ENCODE measurements at places on chromosomes 3 and 15.

GRCh38 chr3:188788621-188789081 is 383.1 kb upstream of the TPRG1 start:
- no peak overlapping the region for H3K4me3 ChIP-seq
- peaks cover 2% of the 10 kb centered on the region for H3K4me1 ChIP-seq
- no peak overlapping the region for H3K27ac ChIP-seq
- H3K27me3 ChIP-seq: no peaks in the 10 kb centered on the region

GRCh38 chr3:11808231-11808630 is 38.5 kb downstream of the TAMM41 start:
- DNase-seq: no peak
- H3K4me3 ChIP-seq: no peak overlapping the region
- H3K4me1 ChIP-seq: no peaks in the 10 kb centered on the region
- H3K27me3 ChIP-seq: no peaks in the 10 kb centered on the region

GRCh38 chr3:117887901-117888300 is 1146.7 kb downstream of the IGSF11 start:
- no peak overlapping the region for H3K4me3 ChIP-seq
- no peaks in the 10 kb centered on the region for H3K4me1 ChIP-seq
- H3K36me3 ChIP-seq: no peaks in the 10 kb centered on the region
- DNase-seq: no peak
- no peak overlapping the region for H3K27ac ChIP-seq

DNA sequence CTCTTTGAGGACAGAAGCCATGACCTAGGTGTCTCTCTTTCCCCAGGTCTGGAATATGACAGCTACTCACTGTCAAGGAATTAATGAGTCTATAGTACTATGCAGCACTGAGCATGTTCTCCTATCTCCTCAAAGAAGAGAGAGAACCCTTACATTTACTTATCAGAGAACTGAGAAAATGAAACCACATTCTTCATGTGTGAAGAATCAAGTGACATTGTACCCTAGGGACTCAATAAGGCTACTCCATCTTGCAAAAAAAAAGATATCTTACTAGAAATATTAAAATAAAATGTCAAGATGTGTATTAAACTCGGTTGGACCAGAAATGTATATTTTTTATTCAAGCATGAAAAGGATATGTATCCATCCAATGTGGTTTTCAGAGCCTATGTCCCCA is 133.2 kb upstream of the COL8A1 start:
- no peaks in the 10 kb centered on the region for H3K36me3 ChIP-seq
- peaks cover 2% of the 10 kb centered on the region for H3K4me1 ChIP-seq
- no peak overlapping the region for H3K27ac ChIP-seq
- no peak for DNase-seq
- H3K4me3 ChIP-seq: no peak overlapping the region

DNA sequence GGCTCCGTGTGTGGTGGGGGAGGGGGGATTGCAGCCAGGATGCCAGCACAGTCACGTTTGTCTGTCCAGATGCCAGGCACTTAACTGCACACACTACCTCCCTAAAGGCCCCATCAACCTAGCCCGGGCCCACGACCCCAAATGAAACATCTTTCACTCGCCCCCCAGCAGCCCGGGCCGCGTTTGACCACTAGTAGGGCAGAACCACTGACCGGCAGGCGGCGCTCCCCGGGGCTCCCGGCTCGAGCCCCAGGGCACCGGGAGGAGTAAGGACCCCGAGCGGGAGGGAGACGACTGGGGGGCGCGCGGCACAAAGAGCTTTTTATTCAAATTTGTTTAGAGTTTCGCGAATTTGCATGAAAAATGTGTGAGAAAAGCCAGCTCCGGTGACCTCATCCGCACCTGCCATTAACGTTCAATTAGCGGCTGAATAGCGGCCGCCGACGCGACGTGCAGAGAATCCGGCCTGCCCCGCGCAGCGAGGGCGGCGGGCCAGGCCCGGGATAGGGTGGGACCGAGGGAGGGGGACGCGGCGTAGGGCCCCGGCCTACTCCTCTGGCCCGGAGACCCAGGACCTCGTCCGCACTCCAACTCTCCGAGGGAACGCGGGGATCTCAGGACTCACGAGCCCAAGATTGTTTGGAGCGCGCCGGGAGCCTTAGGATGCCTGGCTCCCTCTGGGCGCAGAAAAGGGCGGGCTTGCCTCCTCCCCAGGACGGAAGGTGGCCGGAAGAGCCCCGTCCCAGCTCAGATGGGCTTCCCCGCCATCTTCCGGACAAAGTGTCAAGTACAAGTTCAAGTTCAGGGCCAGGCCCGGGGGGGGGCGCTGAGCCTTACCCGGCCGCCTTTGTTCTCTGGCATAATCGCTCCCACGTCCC is 64.9 kb upstream of the POLG start:
- DNase-seq: peak; percentile 55
- peak overlapping the region; percentile 73 for H3K4me3 ChIP-seq
- no peaks in the 10 kb centered on the region for H3K36me3 ChIP-seq
